Right renal cortex interstitium (tissue), 3 donors: ENCODE measurements at places on chromosomes 1 and 21. TPM values are rescaled to one million over a fixed set of nuclear protein-coding genes. Genes with fewer than 3 reads are reported as not detected.

The TSTD1 gene
- polyA plus RNA-seq: 52.1 TPM

The HES2 gene
- 0.14 TPM for polyA plus RNA-seq

The RPTN gene
- not detected for polyA plus RNA-seq

The MYBPH gene
- 0.08 TPM for polyA plus RNA-seq

The FCGR1A gene
- polyA plus RNA-seq: 1.6 TPM
